ENCODE measurements at places on chromosomes 1 and 21. TPM values are rescaled to one million over a fixed set of nuclear protein-coding genes. Genes with fewer than 3 reads are reported as not detected.

Gene PRAMEF20
- total RNA-seq = not detected

Gene VCAM1
- 0.41 TPM for total RNA-seq

Gene IFI44L
- total RNA-seq = 21.4 TPM

Gene AZIN2
- 2.5 TPM for total RNA-seq

Gene PUM1
- total RNA-seq = 104 TPM

GRCh38 chr21:38306433-38307141, 49.8 kb downstream of the KCNJ15 start:
- no peak for DNase-seq

- DNase-seq = no peak
These were observed 272.1 kb downstream of the GRIK3 start for GRCh38 chr1:36762174-36762573.

DNA sequence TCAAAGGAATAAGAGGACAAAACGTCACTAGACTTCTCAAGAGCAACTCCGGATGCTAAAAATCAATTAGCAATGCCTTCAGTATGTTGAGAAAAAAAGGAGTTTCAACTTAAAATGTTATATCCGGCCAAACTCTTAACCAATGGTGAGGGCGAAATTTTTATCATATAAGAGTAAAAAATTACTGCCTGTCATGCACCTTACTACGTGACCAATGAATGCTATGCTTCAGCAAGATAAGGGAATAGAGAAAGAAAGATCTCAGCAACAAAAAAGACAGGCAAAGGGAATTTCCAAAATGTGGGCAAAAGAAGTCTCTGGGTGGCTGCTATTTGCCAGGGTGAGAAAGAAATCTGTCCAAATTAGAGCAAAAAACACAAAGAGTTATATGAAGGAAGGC, 47.4 kb upstream of the LRRC7 start:
- no peak for DNase-seq

DNA sequence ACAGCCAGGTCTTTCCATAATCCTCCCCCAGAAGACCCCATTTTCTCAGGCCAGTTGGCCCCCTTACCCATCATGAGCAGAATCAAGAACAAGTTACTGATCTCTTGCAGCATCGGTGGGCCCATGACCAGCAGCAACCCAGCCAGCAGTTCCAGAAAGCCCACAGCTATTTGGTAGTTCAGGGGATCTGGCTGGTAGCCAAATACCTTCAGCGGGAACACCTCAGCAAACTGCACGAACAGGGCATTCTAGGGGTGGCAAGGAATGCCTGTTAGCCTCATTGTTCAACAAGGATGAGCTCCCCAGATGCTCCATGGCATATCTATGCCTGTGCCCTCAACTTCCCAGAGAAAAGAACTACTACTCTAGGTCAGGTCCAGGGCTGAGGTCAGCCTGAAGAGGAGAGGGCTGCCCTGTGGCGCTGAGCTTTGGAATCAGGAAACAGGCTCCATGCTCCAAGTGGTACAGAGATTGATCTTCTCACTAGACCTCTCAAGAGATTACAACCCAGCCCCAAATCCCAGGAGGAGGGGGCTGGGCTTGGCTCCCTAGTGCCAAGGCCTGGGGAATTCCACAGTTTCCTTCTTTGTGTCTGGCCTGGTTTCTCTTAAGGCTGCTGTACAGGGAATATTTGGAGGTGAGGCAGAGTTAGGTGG, 1.3 kb downstream of the TMEM35B start:
- no peak for DNase-seq

- peak; percentile 15 for DNase-seq
These were observed 25.6 kb downstream of the ALPL start for GRCh38 chr1:21534674-21535378.

GRCh38 chr21:16402752-16403151, 673.0 kb downstream of the USP25 start:
- DNase-seq = no peak

- peak; percentile 35 for DNase-seq
These were observed 85.5 kb upstream of the CACNA1E start for GRCh38 chr1:181397845-181398244.

DNA sequence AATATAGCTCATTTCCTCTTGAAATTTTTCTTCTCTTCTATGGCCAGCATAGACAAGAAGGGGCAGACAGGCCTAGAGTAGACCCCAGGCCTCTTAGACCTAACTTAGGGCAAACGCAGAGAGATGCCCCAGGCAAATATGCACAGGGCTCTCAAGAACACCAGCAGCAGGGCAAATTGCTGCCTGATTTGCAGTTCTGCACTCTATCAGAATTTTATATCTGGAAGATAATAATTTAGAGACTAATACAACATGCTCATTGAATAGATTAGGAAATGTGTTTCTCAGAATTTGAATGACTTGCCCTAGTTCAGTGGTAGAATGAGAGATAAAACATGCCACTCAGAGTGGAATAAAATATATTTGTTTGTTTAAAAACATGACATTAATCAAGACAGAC, 200.4 kb upstream of the ADGRL2 start:
- DNase-seq = no peak

DNA sequence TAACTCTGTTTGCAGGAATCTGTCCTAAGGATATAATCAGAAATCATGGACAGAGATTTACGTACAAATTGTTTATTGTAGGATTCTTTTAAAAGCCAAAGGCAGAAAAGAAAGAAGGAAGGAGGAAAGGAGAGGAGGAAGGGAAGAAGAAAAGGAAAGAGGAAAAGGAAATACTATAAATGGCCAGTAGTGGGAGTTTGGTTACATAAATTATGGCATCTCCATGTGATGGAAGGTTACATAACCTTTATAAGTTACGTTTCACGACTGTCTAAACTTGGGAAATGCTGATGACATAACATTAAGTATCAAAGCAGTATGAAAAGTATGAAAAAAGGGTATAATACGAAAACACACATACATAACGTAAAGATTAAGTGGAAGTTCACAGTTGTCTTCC, 39.0 kb downstream of the SMYD2 start:
- DNase-seq = no peak

Data from activated T-cell treated with anti-CD3 and anti-CD28 coated beads, Interleukin-2, amount 50 U/mL, for 72 hours (primary cell).